DMS79 (cell line): ENCODE measurements at places on chromosomes 6 and 20.
A peak's percentile ranks its signal among the peaks of the same experiment; 100 is the strongest.

DNA sequence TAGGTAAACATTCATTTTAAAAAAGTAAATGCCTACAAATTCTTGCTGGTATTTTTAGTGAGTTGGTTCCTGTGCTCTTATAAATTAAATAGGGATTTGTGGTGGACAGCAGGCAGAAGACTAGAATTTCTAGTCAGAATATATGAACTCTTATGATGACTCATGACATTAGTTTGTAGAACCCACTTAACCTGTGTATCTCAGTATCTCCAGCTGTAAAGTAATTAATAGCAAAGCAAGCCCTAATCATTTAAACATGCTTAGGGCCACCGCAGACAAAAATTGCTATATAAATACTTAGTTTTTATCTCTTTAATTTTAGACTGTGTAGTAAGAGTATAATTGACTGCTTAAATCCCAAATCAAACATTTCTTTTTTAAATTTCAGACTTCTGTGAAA lies 2.4 kb downstream of the FAM135A start:
- DNase-seq: no peak

- no peak for DNase-seq
These were observed 379.9 kb upstream of the IRAK1BP1 start for GRCh38 chr6:78487401-78487800.

DNA sequence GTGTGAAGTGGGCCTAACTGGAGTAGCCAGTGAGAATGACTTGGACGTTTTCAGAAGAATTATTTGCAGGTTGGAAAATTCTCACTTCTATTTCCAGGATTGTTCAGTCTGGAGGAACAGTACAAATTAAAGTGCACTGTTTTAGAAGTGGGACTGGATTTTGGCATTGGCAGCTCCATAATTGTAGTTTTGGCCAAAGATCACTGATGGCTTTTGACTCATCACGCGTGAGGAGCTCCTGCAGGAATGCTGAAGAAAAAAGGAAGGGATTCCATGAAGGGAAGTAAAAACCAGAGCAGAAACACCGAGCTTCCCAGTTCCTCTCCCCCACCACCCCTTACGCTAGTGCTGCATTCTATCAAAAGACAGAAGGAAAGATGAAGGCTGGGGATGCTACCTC lies 103.5 kb downstream of the JARID2 start:
- no peak for DNase-seq

- no peak for DNase-seq
These were observed 4.2 kb upstream of the RNF182 start for GRCh38 chr6:13920552-13920951.

DNA sequence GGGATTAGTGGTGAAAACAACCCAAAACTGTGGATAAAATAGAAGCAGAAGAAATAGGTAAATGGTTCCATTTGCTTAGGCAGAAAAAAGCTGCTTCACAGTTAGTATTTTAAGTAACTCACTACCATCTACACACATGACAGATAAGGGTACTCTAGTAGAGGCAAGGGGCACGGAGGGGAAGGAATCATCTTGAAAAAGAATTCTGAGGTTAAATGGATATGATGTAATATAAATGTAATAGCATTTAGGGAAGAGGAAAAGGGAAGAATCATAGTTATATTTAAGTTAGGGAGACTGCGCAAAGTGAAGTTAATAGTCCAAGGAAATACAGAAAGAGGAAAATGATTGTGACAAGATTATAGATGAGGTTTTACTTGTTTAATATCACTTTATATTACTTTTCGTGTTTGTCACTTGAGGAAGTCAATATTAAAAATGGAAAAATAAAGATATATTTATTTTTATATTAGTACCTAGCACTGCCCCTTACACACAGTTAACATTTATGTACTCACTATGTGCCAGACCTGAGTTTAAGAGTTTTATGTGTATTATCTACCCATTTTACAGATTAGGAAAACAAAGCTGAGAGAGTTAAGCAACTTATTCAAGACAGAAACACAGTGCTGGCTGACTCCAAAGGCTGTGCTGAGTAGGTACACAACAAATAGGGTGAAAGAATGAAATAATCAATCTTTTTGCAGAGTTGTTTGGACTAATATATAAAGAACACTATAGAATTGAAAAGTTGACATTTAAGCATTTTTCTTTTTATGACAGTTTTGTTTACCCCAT lies 128.1 kb downstream of the REV3L start:
- DNase-seq: no peak

GRCh38 chr6:11711003-11711983 lies 67.3 kb downstream of the ADTRP start:
- no peak for DNase-seq

DNA sequence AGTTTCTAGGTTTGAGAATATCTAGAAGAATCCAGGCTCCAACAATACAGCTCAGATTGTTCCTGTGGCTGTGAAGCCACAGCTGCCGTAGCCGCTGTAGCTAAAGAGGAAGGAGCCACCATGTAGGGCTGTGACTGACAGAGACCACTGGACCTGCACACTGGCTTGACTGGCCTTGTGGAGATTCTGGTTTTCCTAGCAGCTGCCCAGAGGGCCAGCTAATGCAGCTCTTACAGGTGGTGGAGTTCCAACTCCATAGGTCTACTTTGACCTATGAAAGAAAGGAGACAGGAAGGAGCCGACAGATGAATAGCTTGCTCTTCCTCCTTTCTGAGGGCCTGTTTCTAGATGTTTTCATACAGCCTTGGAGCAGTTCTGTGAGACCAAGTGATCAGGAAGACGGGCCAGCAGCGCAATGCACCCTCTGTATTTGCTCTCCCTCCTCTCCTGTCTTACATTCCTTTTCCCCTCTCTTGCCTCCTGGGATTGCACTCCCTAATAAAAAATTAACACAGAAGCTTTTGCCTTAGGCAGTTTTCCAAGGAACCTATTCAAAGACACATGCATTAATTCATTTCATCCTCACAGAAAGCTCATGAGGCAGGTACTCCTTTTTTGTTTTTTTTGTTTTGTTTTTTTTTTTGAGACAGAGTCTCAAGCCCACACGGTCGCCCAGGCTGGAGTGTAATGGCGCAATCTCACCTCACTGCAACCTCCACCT lies 51.8 kb upstream of the MYB start:
- no peak for DNase-seq

DNA sequence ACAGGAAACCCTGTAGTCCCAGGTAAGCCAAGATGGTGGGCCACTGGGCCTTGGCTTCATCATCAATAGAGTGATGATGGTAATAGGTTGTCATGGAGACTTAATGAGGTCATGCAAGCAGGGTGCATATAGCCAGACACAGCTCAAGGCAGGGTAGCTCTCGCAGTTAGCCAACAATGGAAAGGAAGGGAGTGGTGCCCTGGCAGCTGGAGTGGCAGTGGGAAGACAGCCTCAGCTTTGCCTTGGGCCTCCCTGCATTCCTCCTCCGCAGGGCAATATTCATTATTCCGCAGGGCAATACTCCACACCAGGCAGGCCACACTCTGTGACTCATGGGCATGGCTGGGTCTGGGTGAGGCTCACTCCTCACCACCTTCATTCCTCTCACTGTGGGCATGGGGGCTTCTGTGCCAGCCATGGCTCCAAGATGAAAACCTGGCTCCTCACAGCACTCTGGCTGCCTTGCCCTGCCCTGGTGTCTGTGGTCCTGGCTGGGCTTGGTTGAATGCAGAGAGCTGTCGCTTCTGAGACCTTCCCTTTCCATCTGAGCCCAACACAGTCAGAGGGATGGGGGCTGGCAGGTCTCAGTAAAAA lies 163.1 kb upstream of the PMEPA1 start:
- DNase-seq: no peak

GRCh38 chr6:13267142-13267651 lies 61.1 kb downstream of the TBC1D7 start:
- no peak for DNase-seq

DNA sequence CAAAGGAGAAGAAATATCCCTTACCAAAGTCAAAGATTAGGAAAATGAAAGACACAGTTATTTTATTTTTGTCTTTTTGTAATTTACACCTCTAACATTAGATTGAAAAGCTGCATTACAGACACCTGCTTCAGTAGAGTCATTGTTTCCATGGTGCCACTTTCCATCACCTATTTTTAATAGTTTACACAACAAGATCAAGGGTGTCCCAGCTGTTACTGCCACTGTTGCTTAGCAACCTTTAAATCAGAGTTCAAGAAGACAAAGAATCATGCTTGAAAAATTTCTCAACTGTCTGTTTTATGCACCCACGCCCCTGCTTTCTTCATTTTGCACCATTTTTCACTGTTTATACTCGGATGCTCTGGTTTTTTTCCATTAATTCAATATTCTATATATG lies 668.2 kb upstream of the GJE1 start:
- DNase-seq: peak; percentile 84

GRCh38 chr6:135002974-135003703 lies 51.5 kb downstream of the HBS1L start:
- DNase-seq: no peak

- DNase-seq: no peak
These were observed 268.7 kb downstream of the CD83 start for GRCh38 chr6:14386263-14386662.

DNA sequence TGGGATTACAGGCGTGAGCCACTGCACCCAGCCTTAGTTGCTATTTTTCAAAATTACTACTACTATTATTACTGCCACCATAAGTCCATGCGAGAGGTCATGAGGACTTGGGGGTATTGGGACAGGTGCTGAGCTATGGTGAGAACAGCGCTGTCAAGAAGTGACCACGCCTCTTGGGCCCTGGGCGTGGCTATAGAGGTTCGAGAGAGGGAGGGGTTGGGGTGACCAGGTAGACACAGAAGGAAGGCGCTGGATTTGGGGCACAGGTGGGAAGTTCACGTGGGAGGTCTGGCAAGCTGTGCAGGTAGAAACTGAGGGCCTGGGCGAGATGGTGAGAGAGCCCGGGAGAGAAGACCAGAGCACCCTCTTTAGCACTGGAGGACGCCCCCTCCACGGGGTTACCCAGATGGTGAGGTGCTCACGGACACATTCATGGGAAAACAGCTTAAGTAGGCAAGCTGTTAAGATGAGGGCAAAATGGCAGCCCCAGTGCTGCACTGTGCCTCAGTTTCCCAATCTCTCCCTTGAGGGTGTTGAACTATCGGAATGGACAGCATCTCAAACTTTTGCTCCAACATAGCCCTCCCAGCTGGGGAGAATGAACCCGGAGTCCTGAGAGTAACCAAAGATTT lies 61.0 kb downstream of the RAB44 start:
- DNase-seq: no peak

GRCh38 chr20:41045671-41046070 lies 17.0 kb downstream of the TOP1 start:
- no peak for DNase-seq

GRCh38 chr6:26306232-26306631 lies 58.8 kb upstream of the BTN3A2 start:
- no peak for DNase-seq

DNA sequence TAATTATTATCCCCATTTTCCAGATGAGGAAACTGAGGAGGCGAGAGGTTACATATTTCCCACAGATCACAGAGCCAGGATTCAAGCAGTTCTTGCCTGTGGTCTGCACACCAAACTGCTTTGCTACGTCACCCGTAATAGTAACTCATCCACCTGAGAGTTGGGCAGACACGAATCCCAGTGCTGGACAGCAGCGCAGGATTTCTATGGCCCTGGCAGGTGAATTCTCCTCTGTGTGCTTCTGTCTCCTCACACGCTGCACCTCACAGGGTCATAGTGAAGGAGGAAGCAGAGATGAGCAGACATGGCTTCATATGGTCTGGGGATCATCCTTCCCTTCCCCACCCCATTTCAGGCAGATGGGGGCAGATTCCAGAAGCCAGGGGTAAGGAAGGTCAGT lies 127.0 kb upstream of the LRFN2 start:
- DNase-seq: no peak

DNA sequence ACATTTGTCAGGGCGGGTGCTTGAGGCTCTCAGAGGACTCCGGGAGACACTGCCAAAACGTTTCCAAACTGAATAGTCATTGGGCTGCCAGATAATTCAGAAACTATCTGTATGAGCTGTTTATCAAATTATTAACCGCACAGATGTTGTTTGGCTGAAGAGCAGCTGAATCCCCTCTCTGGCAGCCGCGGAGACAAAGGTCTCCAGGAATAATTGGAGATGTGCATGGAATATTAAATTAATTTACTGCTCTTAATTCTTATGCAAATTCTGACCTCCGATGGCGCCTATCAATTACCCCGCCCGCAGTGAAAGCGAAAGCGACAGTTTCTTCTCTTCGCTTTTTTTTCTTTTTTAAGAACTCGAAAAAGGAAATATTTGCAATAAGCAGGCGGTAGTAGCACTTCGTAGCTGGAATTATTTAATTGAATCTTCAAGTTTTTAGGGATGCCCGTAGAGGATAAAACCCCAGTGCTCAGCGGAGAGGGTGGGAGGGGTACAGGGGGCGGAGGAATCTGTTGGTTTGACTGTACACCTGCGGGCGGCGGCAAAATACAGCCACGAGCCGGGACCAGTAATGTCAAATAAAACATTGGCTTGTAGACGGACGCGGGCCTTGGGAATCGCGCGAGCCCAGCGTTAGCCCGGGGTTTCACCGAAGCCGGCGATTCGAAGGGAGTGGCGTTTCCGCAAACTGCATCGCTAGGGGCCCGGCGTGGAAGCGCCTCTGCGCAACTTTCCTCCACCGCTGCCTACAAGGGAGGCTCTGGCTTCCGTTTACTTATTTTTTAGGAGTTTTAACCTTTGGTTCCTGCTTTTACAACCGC lies 6.2 kb downstream of the LINC00237 start:
- DNase-seq: no peak

- no peak for DNase-seq
These were observed 3.5 kb downstream of the TBPL1 start for GRCh38 chr6:133956416-133957049.

DNA sequence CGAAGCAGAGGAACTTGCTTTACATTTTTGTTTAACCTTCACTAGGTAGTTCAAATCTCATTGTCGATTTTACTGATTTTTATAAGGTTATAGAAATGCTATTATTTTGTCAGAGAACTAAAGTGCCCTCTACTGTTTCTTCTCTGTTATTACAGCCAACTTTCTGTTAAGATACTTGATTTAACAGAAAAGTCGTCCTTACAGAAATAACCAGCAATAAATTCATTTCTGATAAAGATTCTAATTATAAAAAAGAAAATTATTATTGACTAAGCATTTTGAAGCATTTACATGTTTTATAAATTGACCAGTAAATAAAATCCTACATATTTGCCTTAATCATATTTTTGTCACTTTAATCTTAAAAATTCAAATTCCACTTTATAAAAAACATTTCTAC lies 60.8 kb downstream of the OGFRL1 start:
- no peak for DNase-seq

- no peak for DNase-seq
These were observed 5.5 kb upstream of the MTG2 start for GRCh38 chr20:62177307-62177706.

GRCh38 chr6:15254070-15254975 lies 8.5 kb downstream of the JARID2 start:
- peak; percentile 41 for DNase-seq

GRCh38 chr6:30483677-30484279 lies 5.5 kb upstream of the HLA-E start:
- DNase-seq: no peak

DNA sequence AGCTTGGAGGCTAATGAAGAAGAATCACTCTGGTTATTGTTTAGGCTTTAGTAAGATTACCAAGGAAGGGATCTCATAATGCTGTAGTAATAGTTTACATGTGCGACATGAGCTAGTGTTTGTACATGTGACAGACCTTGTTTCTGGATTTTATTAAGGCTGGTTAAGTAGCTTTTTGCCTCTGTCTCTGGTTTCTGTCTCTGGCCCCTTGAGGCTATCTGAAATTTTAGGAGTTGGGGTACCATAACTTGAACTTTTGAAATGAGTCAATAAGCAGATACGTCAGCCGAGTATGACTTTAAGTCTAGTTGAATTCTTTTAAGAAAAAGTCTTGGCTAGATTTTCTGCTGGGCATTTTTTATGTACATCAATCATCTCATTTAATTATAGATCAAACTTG lies 9.5 kb downstream of the CBFA2T2 start:
- DNase-seq: no peak
